Left ventricle myocardium inferior (tissue), 1 donor: ENCODE measurements at places on chromosomes 4 and X.

DNA sequence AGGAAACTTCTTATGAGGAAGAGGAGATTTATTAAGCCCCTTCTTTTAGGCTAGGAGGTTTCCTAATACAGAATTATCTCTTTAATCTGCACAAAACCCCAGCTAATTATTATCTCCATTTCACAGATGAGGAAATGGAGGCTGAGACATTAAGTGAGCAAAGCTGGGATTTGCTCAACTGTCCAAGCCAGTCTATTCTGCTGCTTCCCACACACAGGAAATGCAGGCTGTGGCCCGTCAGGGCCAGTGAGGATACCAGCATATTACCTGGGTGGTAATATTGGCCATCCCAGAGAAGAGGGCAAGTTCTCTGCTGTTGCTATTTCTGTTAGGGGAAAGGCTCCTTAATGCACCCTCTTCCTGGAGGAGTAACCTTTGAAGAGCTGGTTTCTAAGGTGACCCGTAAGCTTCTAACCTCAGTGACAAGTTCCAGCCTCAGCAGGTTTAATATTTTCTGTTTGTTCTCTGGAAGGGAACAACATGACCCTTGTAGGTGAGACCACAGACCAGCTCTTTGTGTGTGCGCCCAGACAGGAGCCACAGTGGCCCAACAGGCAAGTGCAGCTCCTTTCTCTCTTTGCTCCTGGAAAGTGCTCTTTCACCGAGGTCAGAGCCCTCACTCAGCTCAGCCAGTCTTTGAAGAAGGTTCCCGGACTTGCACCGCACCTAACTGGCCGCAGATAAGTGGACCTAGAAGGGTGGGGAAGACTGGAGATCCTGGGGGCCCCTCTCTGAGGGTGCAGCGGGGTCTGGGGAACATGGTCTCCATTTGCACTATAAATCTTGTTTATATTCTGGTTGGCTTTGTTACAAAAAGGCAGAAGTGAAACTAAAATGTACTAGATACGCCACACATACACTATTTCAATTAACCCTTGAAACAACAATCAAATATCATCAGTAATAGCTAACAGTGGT lies 35.5 kb downstream of the TBC1D9 start:
- no peak for DNase-seq

DNA sequence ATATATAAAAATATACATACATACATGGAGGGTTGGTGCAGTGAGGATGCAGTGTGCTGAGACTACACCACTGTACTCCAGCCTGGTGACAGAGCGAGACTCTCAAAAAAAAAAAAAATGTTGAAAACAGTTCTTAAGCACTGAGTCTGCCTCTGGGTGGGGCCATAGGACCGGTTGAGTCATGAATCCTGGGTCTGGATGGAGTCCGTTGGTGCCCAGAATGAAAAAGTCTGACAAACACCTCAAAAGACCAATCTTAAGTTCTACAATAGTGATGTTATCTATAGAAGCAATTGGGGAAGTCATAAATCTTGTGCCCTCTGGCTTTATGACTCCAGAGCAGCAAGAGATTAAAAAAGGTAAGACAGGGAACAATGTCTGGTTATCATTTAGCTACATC lies 70.4 kb downstream of the FGFBP1 start:
- DNase-seq, result no peak

DNA sequence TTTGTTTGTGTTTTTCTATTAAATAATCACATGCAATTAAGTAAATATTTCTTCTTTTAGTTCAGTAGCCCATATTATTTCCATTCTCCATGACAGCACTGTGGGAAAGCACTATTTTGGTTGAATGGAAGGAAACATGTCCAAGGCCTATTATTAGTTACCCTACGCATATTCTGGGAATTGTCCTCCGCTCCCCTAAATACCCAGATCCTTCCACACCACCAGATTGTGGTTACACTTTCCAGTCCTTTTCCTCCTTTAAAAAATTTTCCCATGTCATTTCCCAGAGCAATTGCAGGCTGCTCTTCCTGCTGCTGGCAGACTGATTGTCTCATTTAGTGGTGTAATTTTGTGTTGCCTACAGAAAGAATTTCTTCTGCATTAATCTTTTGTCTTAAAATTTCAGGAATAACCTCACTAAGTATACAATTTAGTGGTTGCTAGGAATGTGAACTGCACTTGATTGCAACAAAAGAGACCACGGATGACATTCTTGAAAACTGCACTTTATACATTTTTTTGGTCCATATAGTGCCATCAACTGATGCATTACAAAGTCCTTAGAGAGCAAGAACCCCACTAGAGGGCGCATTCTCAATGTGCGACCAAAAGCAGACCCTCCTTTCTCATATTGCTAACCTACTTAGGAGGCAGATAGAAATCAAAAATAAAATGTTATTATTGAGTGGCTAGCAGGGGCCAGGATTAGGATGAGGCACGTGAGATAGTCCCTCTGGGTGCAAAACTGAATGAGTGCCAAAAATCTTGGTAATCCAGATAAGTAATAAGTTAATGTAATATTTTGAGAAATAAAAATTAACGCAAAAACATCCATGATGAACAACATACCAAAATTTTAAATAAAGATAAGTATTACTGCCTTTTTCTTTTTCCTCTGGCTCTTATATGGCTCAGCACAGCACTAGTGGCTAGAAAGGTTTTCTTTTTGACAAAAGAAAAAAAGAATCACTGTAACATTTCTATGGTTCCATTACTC lies 98.8 kb upstream of the IQCM start:
- no peak for DNase-seq

DNA sequence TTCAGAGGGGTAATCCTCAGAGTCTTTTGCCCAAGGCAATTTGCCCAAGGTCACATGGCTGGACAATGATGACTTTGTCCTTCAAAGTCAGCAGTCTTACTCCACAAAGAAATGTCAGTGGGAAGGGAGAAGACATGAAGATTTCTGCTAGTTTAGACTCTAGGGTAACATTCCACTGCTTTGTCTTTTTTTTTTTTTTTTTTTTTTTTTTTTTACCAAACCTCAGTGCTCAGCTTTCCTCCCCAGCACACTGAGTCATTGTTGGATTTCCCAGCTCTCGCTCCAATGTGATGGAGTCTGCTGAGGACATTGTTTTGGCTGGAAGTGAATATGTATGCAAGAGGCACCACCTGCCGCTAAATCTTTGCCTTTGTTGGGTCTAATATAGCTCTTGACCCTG lies 7.2 kb upstream of the C1QTNF7 start:
- no peak for DNase-seq
